NCI-H2029 treated with DMSO at 0.1 percent for 48 hours (cell line): ENCODE measurements at places on chromosomes 6 and 20.

DNA sequence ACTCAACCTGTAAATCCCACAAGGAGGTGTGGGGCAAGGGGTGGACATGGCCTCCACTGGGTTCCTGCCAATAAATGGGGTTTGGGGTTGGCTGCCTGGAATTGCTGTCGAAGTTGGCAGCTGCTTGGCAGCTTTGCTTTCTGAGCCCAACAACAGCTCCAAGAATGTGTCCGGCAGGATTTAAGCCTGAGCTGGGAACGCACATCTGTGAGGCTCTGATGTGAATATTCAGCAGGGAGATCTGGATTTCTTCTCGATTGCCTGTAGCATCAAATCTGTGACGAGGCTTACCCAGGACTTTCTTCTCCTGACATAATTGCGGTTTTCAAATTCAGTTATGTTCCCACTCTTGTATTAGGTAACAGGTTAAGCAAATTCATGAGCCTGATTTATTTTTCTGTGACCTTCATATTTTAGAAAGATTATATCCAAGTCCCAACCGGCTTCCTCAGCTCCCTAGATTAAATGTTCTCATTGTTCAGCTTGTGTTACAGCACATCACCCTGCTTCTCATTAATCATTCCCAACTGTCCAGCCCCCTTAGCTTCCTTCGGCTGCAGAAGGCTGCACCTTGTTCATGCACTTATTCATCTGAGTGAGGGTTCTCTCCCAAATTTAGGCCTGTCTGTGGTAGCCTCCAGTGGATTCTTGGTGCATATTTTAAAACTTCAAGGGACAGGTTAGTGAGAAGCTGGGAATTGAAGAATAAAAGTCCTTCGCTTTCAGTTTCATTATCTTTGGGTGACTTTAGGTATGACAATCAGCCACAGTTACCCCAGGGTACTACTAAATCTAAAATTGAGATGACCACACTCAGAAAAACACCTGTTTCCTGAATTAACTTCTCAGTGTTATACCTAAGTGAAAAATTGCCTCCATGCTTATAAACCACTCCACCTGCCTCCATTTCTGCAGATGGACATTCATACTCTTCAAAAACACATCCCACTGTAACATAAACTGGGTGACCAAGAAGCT lies 310.0 kb downstream of the ESR1 start:
- DNase-seq, result no peak

DNA sequence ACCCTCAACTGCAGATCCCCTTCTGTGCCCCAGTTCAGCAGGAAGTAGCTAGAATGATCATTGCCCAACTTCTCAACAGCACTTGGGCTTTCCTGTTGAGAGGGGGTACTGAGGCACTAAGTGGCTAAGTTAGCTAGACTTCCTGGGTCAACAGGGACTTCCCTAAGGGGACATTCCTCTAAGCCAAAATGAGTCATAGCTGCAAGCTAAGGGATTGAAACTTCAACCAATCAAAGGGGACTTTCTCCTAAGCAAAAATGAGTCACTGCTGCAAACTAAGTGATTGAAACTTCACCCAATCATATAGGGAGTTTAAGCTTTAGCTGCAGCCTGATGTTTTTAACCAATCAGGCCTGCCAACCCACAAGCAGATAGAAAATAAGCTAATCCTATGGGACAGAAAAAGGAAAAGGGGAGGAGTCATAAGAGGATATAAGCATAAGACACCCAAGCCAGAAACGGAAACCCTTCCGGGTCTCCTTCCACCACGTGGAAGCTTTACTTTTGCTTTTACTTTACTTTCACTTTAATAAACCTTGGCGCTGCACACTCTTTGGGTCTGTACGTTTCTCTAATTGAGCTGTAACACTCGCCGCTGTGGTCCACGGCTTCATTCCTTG lies 659.0 kb upstream of the HS3ST5 start:
- no peak for DNase-seq

GRCh38 chr20:46740214-46740609 lies 30.8 kb downstream of the SLC2A10 start:
- no peak for DNase-seq

GRCh38 chr6:6521961-6522482 lies 66.5 kb upstream of the LY86 start:
- no peak for DNase-seq

DNA sequence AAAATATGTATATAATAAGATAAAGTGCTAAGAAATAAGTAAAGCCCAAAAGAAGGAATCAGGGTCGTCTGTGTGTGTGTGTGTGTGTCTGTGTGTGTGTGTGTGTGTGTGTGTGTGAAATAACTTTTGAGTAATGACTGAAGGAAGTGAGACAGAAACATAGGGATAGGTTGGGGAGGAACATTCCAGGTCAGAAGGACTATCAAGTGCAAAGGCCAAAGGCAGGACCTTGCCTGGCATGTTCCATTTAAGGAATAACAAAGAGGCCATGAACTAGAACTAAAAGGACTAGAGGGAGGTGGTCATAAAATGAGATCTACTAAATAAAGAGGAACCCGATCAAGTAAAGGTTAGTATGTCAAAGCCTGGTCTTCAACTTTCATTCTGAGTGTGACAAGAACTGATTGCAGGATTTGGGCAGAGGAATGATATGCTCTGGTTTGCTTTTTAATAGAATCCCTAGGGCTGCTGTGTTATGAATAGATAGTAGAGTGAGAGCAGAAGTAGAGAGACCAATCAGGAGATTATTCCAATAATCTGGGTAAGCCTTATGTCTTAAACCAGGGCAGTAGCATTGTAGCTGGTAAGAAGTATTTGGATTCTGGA lies 6.9 kb downstream of the ENPP3 start:
- DNase-seq, result no peak

GRCh38 chr6:5132731-5133130 lies 47.6 kb downstream of the PPP1R3G start:
- DNase-seq, result no peak

GRCh38 chr6:106747139-106747538 lies 117.8 kb downstream of the QRSL1 start:
- DNase-seq, result peak; percentile 36

GRCh38 chr6:115832786-115833185 lies 227.9 kb downstream of the FRK start:
- no peak for DNase-seq

- DNase-seq, result no peak
These were observed 1.8 kb upstream of the LRRC73 start for GRCh38 chr6:43511824-43512415.

DNA sequence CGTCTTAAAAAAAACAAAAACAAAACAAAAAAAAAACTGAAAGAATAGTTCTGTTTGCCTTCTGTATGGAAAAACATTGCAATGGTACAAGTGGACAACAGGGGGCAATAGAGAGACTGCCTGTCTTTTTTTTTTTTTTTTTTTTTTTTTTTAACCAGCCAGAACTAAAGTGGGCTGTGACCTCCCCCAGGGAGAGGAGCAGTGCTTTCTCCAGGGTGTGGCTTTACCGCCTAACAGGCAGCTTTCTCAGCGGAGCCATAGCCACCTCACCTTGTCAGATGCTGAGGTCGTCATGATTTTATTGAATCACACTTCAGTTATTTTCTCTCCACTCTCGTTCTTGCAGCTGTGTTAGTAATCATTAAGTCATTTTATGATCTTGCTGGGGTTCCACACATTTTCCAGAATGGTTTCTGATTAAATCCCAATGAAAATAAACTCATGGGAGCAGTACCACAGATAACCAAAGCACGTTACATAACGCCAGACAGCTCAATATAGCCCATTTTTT lies 78.4 kb downstream of the GMPR start:
- DNase-seq, result peak; percentile 68

DNA sequence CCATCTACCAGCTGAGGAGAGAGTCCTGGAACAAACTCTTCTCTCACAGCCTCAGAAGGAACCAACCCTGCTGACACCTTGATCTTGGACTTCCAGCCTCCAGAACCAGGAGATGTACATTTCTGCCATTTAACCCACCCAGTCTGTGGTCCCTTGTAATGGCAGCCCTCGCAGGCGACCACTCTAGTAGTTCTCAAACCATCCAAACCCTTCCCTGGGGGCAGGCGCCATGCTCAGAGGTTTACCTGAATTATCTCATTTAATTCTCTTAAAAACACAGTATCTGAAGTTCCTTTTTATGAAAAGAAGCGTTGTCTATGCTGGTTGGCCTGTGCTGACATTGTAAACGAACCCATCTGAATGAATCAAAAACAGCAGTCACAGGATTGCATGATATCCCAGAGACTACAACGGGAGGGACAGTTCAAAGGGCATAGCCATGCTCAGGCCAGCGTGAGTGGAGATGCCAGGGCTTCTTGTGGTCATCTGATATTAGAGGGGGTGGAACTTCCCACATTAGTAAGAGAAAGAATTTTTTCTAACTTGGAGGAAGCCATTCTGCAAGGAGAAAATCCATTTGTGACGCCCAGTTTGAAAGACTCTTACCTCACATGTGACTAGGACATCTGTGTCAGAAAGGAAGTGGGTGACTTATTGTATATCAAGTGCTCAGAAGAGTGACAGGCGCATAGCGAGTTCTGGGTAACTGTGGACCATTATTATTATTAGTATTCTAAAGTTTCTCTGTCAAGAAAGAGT lies 17.2 kb upstream of the TAGAP start:
- DNase-seq, result no peak

- DNase-seq, result no peak
These were observed 231.6 kb downstream of the MAFB start for GRCh38 chr20:40457404-40457803.

DNA sequence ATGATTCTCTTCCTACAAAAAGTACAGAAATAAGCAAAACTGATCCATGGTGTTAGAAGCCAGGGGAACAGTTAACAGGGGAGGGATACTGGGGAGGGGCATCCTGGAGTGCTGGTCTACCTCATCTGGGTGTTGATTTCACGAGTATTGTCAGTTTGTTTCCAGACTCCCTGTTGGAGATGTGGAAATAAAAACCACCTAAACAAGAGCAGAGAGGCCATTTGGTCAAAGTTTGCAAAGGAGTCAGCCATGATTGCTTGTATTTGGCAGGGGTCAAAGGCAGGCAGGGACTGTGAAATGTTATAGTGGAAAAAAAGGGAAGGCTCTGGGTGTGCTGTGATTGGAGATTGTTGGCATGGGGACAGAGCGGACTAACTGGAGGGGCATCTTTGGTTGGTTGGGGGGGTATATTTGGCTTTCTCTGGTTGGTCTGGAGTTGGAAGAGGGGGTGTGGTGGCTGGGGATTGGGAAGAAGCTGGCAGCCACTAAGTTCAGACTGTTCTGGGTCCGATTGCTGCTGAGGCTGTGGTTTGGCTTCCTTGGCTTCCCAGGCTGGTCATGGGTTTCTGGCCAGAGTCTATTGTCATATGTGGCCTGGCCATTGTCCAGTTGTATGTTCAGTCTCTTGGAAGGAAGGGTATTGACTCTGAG lies 14.9 kb upstream of the PANK2 start:
- DNase-seq, result no peak

DNA sequence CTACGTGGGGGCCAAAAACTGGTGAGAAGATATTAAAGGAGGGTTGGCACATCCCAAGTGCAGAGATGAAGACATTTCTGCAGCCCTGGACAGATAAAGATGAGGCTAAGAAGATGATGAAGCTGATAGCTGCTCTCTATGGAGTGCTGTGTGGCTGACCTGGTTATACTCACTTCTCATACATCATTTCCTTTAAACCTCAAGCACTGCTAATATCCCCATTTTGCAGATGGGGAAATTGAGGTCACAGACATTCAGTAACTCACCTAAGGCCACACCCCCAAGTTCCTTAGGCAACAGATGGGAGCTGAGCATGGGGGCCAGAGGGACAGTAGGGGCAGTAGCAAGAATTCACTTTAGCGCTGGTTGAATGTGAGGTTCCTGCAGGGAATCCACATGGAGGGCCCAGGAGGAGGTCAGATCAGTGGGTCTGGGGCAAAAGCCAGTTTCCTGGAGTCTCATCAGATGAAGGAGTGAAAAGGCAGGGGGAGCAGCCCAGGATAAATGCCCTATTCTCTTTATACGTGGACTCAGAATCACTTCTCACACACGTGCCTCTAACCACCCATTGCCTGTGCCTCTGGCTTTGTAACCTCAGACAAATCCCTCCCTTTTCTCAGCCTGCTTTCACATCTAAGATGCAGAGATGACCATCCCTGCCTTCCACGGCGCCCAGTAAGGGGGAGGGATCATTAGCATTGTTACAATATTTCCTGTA lies 125.8 kb downstream of the NFATC2 start:
- DNase-seq, result no peak

DNA sequence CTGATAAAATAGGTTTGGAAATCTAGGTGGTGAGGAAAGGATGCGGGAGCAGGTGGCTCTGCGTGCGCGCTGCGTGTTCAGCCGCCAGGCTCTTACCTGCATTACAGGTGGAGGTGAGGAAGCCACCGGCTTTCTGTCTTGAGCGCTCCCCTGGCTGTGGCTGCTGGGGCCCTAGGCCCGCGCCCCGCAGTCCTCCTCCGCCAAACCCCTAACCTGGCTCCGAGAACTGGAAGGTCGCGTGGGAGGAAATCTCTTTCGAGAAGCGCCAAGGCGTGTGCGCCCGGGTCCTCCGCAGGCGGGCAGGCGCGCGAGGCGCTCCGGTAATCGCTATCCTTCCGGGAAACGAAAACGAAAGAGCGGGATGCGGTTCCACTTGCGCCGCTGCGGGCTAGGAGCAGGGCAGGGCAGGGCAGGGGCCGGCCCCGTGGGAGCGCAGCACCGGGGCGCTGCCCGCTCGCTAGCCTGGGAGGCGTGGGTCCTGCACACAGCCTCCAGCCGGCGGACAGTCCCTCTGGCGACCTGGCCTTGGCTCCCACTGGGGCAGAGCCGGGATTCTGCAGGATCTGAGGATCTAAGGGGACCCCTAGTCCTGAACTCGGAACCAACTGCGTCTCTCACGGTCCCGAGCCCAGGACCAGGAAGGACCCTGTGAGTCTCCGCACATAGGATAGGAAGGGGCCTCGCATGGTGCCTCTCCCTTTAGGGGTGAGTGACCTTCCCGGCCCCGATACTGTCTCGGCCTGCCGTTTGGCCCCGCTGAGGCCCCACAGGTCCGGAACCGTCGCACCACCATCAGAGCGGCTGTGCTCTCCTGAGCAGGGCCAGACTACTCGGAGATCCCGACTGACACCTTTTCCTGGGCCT lies at the start of gene ETV7:
Gene ETV7, minus strand, starts transcription at position 230 of the 864 bp plus-strand sequence. Its CDS starts 128 bp downstream, at position 102.
- peak; percentile 31 for DNase-seq

DNA sequence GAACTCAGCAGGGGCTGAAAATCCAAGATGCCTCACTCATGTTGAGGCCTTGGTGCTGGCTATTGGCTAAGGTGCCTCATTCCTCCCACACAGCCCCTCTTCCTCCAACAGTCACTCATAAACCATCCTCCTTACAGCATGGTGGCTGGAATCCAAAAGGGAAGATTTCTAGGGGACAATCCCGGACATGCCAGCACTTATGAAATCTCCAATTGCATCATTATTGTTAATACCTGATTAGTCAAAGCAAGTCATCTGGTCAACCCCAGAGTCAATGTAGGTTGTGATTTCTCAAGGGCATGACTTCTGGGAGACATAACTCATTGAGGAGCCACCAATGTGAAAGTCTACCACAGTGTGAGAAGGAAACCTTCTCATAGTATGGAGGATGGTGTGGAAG lies 506.6 kb upstream of the NOX3 start:
- no peak for DNase-seq
